WTC11 (cell line): ENCODE measurements at places on chromosomes 4 and X. TPM values are rescaled to one million over a fixed set of nuclear protein-coding genes. Genes with fewer than 3 reads are reported as not detected.
A peak's percentile ranks its signal among the peaks of the same experiment; 100 is the strongest.

The FMR1NB gene
- not detected in 3 replicates for total RNA-seq

The CFAP47 gene
- total RNA-seq, result 0.07 TPM in 1 of 3 replicates, not detected in the others

The SRPX2 gene
- 0.24 to 0.62 TPM (median 0.34 TPM) in 3 replicates for total RNA-seq

The LRIT3 gene
- 0.07 to 0.14 TPM (median 0.11 TPM) in 3 replicates for total RNA-seq

The RASL11B gene
- 58.5 to 71.9 TPM (median 69.9 TPM) in 3 replicates for total RNA-seq

The SLC25A6 gene
- 627 to 722 TPM (median 720 TPM) in 3 replicates for total RNA-seq

The PLXNB3 gene
- total RNA-seq, result 2.5 to 4.2 TPM (median 2.9 TPM) in 3 replicates

The MAOB gene
- 0.74 to 1.5 TPM (median 1.3 TPM) in 3 replicates for total RNA-seq

GRCh38 chr4:146787731-146788130, 149.0 kb downstream of the POU4F2 start:
- no peaks in the 10 kb centered on the region for H3K36me3 ChIP-seq
- H3K27ac ChIP-seq, result no peak overlapping the region
- H3K27me3 ChIP-seq, result no peaks in the 10 kb centered on the region; the same call in 1 of the 2 replicates
- H3K4me1 ChIP-seq, result no peaks in the 10 kb centered on the region
- DNase-seq, result no peak
- H3K4me3 ChIP-seq, result no peak overlapping the region

GRCh38 chr4:85510632-85510984, 35.7 kb downstream of the ARHGAP24 start:
- no peaks in the 10 kb centered on the region for H3K27me3 ChIP-seq
- no peak for DNase-seq
- H3K4me3 ChIP-seq, result no peak overlapping the region
- H3K27ac ChIP-seq, result no peak overlapping the region
- 0 out of 2 replicates have a peak, but pooled peaks cover 10% of the 10 kb centered on the region for H3K4me1 ChIP-seq

DNA sequence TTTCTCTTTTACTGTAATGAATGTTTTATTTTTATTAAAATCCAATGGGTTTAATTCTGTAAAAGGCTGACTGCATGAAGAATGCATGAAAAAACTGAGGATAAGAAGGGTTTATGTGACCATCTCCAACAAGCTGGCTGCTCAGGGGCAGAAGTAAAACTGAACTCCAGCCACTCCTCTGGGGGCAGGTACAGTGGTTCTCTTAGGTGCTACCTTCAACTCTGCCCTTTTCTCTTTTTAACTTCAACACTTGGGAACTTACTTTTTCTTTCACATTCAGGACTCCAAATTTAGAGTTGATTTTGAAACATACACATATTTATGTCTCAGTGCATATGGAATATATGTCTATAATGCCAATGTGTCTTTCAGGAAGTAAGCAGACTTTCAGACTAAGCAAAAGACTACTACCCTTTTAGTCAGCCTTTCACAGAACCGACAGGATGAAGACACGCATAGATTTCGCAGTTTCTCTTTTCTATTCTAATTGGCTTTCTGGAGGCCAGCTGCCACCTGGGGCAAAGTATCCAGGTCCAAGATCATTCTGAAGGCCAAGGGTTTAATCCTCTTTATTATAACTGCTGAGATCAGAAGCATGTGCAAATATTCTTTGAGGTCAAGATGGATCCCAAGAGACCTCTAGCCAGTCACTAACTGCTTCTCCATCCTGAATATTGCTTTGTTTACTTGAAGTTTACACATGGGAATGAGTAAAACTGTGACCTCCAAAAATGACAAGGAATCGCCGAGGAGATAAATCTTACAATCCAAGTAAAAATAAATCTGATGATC, 30.7 kb downstream of the HS3ST1 start:
- no peak overlapping the region for H3K27ac ChIP-seq
- H3K4me3 ChIP-seq, result no peak overlapping the region
- peaks cover 14% of the 10 kb centered on the region for H3K4me1 ChIP-seq
- DNase-seq, result no peak
- no peaks in the 10 kb centered on the region; the same call in none of the 2 replicates for H3K27me3 ChIP-seq
- H3K36me3 ChIP-seq, result peaks cover 58% of the 10 kb centered on the region

DNA sequence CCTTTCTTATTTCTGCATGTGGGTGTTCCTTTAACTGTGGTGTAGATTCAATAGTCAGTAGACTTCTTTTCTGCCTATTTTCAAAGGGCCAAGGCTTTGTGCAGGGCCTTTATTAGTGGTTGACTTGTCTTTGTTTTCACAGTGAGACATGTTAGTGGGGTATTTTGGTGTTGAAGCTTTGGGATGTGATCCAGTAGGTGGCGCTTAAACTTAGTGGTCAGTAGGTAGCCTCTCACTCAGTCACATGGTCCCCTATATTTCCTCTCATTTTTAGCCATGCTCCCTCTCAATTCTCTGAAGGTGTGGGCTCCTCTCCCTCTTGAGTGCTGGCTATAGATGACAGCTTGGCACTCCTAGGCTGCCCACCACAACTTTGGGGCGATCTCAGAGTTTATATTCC, 23.4 kb upstream of the SLC10A7 start:
- DNase-seq, result peak; percentile 28
- no peak overlapping the region for H3K27ac ChIP-seq
- H3K4me1 ChIP-seq, result no peaks in the 10 kb centered on the region
- H3K36me3 ChIP-seq, result no peaks in the 10 kb centered on the region
- H3K27me3 ChIP-seq, result peaks cover 2% of the 10 kb centered on the region

DNA sequence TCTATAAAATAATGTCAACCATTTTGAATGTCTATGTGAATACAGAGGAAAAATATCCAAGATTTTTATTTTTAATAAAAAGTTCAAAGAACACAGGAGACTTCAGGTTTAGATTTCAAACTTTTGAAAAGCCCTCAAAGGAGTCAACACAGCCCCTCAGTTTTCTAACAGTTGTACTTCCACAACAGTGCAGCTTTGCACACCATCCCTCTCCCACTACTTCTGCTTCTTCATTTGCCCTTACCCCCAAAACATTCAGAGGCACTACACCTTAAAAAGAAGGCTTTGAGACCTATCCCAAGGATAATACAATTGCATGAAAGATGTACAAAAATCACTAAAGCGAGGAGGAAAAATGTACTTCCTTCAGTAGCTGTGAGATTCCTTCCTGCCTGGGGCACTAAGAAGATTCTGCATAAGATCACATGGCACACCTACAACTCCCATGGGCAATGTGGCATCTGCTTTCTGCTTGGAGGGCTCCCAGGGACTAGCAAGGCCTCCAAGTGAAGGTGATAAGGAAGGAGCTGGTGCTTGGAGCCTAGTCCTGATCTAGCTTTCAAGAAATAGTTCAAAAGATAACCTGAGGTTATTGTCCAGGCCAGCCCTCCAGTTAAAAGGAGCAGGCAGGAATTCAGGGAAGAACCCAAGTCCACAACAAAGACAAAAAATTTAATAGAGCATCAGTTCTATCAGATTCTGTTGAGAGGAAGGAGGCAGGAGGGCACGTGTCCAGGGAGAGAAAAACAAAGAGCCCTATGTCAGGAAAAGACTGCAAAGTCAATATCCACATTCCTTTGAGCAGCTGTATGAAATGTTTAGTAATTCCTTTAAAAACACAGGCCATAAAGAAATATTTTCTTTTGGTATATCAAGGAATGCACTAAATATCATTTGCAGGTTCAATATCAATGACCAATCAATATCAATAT, 19.1 kb downstream of the ARAP2 start:
- DNase-seq, result no peak
- peaks cover 2% of the 10 kb centered on the region; the same call in 1 of the 2 replicates for H3K4me1 ChIP-seq
- H3K36me3 ChIP-seq, result no peaks in the 10 kb centered on the region
- H3K27me3 ChIP-seq, result no peaks in the 10 kb centered on the region
- no peak overlapping the region for H3K27ac ChIP-seq

- no peak overlapping the region for H3K27ac ChIP-seq
- H3K27me3 ChIP-seq, result no peaks in the 10 kb centered on the region
- DNase-seq, result no peak
- H3K4me3 ChIP-seq, result no peak overlapping the region
- peaks cover 11% of the 10 kb centered on the region for H3K4me1 ChIP-seq
- H3K36me3 ChIP-seq, result no peaks in the 10 kb centered on the region
Observed at GRCh38 chr4:35167385-35167784, 1076.9 kb downstream of the ARAP2 start.

DNA sequence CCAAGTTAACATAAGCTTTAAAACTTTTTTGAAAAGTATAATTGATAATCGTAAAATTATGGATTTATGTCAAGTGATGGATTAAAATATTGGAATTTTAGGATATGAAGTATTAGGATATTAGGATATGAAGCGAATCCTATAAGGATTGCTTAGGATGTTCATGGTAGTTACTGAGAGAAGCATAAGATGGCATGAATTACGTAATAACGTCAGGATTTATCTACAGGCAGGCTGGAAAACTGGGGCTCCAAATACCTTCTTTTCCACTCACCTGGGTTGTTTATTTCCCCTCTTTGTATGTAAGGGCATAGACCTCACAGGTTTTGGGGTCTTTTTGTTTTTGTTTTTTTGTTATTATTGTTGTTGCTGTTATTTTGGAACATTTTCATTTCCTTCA, 65.2 kb upstream of the TMEM33 start:
- H3K4me1 ChIP-seq, result peaks cover 48% of the 10 kb centered on the region
- H3K4me3 ChIP-seq, result no peak overlapping the region
- H3K27me3 ChIP-seq, result peaks cover 96% of the 10 kb centered on the region
- no peak for DNase-seq
- no peak overlapping the region for H3K27ac ChIP-seq
- H3K36me3 ChIP-seq, result no peaks in the 10 kb centered on the region

- DNase-seq, result no peak
- H3K27ac ChIP-seq, result no peak overlapping the region
- no peaks in the 10 kb centered on the region; the same call in 1 of the 2 replicates for H3K27me3 ChIP-seq
- no peaks in the 10 kb centered on the region for H3K36me3 ChIP-seq
- H3K4me3 ChIP-seq, result no peak overlapping the region
Observed at GRCh38 chr4:145446184-145446583, 35.5 kb upstream of the SMAD1 start.

DNA sequence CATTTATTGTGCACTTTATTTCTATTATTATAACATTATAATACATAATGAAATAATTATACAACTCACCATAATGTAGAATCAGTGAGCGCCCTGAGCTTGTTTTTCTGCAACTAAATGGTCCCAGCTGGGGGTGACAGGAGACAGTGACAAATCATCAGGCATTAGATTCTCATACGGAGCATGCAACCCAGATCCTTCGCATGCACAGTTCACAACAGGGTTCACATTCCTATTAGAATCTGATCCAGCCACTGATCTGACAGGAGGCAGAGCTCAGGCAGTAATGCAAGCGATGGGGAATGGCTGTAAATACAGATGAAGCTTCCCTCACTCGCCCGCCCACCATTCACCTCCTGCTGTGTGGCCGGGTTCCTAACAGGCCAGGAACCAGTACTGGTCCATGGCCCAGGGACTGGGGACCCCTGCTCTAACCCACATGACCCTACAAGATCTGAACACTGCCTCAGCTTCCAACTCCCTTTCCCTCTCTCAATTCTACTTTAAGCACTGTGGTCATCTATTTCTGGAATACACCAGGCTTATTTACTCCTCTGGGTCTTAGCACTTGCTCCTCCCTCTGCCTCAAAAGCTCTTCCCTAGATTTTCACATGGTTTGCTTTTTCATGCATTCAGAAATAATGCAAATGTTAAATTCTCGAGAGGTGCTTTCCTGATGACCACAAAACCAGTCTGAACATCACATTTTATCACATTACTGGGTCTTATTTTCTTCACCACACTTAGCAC, 166.8 kb upstream of the HCCS start:
- no peaks in the 10 kb centered on the region for H3K36me3 ChIP-seq
- no peak overlapping the region for H3K4me3 ChIP-seq
- DNase-seq, result peak; percentile 11

GRCh38 chrX:146241902-146242301, 424.3 kb downstream of the SLITRK2 start:
- no peak for DNase-seq
- H3K27me3 ChIP-seq, result peaks cover 6% of the 10 kb centered on the region
- no peak overlapping the region for H3K27ac ChIP-seq
- no peaks in the 10 kb centered on the region for H3K4me1 ChIP-seq
